Activated T-cell treated with anti-CD3 and anti-CD28 coated beads, Interleukin-2, amount 50 U/mL, for 4 hours (primary cell): ENCODE measurements at places on chromosomes 1 and 21.

DNA sequence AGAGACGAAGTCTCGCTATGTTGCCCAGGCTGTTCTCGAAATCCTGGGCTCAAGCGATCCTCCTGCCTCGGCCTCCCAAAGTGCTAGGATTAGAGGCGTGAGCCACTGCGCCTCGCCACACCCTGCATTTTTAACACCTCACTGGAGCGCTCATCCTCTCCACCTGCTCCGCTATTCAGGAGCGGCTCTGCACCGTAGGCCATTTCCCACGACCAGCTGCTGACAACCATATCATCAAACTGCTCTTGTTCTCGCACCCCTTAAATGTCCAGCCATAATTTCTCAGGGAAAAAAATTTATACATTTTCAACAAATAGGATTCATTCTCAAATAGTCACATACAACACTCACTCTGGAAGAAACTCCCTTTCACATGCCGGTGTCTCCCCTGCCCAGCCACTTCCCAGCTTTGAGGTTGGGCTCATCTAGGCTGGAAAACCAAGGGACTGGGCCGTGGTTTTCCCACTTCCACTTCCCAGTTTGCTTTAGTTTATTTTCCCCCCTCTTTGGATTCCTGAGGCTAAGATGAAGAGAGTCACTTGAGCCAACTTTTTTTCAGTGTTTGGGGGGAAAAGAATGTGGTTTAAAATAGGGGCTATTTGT is 639 bp upstream of the IPO9 start:
- no peak for DNase-seq

DNA sequence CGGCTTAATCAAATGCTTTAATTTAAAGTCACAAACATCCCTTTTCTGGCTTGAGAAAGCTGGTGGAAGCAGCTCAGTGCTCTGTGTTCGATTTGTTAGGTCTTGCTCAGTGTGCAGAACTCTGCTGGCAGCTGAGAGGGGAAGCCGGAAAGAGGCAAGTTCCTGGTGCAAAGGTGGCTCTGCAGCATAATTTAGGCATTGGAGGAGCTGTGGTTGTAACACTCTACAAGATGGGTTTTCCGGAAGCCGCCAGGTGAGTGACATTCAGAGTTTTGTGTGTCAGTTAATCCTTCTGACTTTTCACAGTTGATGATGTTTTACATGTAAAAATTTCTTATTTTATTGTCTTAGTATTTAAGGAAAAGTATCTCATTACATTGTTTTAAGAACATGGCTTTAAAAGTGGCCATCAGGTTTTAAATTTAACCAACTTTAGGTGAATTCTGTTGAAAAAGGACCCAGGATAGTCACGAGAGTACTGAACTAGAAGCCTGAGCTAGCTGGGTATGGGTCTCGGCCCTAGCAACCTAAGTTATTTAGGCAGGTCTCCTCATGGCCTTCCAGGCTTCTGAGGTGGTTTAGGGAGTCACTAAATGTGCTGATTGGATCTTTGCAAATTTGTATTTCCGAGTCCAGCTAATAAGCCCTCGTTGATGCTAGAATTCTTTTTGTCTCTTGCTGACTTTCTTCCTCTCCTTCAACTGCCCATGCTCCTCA is 47.1 kb upstream of the PODN start:
- peak; percentile 59 for DNase-seq

DNA sequence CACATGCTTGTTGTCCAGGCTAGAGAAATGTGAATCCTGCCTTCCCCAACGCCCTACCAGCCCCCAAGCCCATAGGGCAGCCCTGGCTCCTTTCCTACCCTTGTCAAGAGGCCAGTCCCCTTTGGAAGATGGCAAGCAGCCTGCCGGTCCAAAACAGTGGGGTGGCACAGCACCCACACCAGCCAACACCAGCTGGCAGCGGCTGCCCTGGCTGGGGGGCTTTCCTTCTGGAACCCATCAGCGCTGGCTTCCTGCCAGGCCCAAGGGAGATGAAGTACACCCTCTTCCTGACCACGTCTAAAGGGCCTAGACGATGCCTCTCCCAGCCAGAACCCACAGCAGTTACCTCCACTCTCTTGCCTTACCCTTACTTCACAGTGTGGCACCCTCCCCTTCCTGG is 24.2 kb downstream of the KCNN3 start:
- no peak for DNase-seq

DNA sequence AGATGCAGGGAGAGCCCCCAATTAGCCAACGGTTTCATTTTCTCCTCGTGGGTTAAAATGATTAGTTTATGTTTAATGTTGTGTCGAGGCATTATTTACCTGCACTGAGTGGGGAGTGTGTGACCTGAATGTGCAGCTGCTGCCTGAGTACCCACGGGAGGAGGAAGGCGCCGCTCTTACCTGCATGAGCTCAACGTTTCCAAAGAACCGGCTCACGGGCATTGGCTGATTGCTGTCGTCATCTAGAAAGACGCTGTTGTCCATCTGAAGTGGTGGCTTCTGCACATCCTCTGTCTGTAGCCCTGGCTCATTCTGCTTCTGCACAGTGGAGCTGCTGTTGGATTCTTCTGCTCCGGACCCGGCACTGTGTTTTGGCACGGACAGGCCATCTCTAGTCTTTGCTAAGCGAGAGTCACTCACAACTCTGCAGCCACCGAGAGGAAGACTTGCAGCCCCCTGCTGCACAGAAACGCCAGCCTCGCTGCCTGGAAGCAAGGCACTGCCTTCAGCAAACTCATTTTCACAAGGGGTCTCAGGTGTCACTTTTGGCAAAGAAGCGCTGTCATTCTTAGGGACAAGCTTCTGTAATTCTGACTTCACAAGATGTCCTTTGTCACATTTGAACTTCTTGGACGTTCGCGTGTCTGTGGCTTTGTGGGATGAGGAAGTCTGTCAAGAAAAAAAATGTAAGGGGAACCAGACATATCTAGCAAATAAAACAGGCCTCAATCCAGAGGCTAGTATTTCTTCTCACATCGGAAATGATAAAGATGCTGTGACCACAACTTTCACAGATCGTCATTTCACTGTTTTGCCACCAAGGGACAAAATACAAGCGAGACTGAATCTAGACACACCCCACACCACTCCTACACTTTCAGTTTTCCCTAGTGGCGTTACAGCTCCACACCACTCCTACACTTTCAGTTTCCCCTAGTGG is 9.4 kb downstream of the C1orf174 start:
- no peak for DNase-seq

DNA sequence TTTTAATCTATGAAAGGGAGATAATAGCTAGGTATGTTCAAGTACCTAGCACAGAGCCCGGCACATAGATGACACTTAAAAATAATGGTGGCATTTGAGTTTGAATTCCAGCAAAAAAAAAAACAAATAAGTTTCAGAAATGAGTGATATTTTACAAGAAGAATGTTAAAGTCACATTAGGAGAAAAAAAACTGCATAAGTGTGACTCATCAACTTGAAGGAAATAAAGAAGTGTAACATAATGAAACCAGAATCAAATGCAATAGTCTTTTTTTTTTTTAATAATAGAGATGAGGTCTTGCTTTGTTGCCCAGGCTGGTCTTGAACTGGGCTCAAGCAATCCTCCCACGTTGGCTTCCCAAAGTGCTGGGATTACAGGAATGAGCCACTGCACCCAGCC is 17.1 kb downstream of the DNASE2B start:
- DNase-seq, result no peak

GRCh38 chr1:55211863-55212262 is 3.3 kb downstream of the USP24 start:
- DNase-seq, result no peak

GRCh38 chr1:184283999-184284398 is 102.8 kb upstream of the C1orf21 start:
- no peak for DNase-seq

DNA sequence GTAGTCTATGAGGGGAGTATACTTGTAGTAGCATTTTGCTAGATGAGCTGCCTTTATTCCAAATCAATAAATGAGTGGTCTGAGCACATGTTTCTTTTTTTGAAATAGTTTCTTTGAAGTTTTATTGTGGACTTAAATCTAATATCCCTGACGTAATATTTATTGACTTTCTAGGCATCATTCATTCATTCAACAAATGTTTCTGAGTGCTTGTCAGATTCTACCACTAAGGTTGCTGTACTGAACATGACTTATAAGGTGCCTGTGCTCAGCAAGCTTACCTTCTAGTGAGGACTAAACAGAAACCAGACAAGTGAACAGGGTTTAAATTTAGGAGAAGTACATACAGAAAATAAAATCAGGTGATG is 68.4 kb downstream of the POU2F1 start:
- no peak for DNase-seq

DNA sequence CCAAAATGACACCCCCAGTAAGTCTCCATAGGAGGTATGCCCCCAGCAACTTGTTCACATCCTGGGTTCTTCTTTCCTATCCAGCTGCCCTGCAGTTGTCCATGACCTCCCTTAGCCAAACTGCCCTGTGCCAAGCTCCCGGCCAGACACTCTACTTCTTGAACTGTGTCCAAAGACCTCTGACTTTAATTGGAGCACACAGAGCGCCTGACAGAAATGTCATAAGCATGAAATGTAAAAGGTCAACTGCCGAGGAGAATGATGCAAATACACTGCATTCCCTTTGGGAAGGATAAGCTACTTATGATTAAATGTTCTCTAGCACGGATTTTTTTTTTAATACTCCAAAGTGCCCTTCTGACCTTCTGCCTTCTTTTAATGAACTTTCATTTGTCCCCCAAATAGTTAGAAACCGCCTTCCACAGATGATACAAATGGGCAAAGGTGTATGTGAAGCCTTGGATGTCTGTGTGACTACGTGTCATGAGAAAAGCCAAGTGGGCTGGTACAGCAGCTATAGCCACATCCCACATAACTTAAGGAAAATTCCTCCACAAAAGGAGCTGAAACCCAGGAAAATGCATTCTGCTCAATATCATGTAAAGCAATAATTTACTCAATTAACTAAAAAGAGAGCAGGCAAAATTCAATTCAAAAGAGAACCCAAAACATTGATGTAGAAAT is 26.8 kb downstream of the PALMD start:
- DNase-seq, result no peak

DNA sequence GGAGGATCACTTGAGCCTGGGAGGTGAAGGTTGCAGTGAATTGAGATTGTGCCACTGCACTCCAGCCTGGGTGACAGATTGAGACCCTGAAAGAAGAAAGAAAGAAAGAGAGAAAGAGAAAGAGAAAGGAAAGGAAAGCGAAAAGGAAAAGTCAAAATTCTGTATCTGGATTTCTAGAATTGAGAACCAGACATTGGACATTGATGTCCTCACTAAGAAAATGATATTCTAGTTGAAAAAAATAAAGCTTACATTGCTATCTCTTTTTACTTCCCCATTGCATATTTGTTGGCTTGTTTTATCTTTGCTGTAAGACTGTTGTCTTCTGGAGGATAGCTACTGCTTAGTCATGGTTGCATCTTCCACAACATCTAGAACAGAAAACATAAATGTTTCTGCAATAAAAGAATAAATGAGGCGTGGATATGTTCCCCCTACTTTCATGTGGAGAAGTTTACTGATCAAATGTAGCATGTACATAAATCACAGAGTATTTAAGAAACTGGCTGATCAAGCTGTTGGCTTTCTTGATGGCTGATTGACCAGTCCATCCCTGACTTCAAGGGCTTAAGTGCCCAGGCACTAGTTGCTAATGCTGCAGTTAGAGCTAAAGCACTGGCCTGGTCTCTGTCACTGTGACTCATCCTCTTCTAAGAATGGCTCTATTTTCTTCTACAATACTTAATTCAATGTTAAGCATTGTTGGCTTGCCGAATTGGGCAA is 17.7 kb downstream of the CD53 start:
- no peak for DNase-seq

GRCh38 chr21:41684381-41685245 is 82.2 kb downstream of the RIPK4 start:
- DNase-seq, result no peak

DNA sequence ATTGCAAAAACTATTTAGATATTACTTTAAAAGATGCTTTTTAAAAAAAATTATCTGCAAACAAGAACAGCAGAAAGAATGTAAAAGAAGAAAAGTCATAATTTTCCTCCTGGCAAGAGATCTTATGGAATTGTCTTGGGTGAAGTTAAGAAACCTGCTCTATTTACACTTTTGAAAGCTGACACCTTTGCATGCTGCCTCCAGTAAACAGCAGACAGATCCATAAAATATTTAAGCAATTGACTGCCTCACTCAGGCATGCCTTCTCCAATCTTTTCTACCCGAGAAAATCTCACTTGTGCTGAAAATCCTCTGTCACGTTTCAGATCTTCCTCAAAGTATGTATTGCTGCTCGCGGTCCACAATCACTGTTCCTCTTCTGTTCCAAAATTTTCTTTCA is 107.9 kb upstream of the ZP4 start:
- no peak for DNase-seq

GRCh38 chr1:182807907-182808306 is 18.3 kb downstream of the NPL start:
- no peak for DNase-seq

DNA sequence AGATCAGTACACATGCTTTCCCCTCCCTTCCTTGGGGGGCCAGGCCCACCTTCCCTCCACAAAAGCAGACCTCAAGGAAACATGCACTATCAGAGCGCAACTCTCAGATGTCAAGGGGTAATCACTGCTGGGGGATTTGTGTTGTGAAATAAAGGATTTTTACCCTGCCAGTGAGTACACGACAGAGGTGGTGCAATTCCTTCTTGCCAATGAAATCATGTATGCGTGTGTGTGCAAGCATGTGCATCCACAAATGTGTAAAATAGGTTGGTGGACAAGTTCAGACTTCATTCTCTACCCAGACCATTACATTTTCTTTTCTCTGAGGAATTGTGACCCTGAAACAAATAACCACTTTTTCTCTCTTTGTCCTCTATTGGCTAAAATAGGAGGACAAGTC is 9.8 kb upstream of the NOS1AP start:
- no peak for DNase-seq

DNA sequence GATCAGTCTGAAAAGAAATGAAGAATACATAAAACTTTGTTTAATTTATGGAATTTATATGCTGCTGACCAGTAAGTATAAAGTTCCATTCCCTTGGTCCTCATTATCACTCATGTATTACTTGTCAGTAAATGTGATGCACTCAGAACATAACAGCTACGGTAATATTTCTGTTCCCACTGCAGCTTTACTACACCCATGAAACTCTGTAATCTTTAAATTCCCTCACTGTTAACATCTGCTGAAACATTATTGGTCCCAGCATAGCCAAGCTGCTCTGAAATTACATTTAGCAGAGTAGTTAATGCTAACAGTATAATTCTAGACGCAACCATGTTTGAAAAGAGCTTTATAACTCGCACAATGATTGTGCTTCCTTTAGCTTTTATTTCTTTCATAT is 238.4 kb downstream of the GPATCH2 start:
- no peak for DNase-seq

DNA sequence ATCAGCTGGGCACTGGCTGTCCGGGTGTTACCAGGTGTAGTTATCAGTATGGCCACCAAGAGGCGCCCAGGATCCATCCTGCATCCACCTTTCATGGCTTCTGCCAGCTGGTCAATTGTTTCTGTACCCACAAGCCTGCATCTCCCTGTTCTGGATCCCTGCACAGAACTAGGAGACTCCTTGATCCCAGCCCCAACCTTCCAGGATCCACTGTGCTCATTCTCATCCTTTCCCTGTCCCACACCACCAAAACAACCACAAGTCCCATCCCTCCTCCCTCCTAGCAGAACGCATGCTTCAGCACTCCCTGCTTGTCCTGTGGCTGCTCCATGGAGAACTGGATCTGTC is 27.2 kb upstream of the FOXE3 start:
- DNase-seq, result peak; percentile 10
